Esophagus squamous epithelium (tissue), 5 donors: ENCODE measurements at places on chromosomes 11 and 22.

DNA sequence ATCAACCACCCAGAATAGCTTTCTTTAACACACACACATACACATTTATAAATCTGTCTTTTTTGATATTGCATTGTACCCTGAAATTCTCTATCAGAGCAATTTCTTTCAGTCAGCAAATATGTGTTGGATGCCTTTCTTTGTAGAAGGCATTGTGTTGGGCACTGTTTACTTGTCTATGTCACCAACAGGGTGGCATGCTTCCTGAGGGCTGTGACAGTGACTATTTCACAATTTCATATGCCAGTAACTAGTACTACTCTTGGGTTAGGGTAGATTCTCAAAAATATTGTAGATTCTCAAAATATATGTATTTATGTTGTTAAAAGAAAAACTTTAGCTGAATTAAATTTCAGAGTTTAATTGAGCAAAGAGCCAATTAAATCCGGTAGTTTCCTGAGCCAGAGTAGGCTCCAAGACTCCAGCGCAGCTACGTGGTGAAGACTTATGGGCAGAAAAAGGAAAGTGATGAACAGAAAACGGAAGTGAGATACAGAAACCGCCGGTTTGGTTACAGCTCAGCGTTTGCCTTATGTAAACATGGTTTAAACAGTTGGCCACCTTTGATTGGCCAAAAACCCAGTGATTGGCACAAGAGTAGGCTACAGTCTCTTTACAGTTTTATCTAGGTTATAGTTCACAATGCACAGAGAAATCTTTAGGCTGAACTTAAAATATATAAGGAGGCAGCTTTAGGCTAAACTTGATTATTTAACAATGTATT lies 723.3 kb downstream of the NTM start:
- DNase-seq, result no peak

DNA sequence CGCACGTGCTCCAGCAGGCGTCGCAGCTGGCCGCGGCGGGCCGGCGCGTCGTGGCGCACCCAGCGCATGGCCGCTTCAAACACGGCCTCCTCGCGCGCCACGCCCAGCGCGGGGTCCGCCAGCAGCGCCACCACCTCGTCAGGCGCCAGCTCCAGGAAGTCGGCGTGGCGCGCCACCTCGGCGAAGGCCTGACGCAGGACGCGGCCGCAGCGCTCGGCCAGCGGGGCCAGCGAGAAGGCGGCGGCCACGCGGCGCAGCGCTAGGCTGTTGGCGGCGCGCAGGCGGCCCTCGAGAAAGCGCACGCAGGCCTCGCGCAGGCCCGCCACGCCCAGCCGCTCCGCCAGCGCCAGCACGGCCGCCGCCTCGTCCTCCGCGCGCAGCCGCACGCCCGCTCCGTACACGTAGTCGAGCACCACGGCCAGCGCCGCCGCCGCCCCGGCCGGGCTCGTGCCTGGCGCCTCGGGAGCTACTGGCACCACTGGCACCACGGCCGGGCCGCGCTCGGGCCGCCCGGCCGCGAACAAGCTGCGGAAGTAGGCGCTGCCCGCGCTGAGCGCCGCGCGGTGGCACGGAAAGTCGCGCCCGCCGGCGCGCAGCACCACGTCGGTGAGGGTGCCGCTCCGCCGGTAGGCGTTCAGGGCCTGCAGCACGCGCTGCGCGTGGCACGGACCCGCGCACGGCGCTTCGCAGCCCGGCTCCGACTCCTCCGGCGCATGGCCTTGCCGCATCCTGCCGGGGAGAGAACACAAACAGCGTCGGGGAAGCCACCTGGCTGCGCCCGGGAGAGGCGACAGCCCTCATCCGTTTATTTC lies 2.9 kb downstream of the KLHL35 start:
- no peak for DNase-seq

DNA sequence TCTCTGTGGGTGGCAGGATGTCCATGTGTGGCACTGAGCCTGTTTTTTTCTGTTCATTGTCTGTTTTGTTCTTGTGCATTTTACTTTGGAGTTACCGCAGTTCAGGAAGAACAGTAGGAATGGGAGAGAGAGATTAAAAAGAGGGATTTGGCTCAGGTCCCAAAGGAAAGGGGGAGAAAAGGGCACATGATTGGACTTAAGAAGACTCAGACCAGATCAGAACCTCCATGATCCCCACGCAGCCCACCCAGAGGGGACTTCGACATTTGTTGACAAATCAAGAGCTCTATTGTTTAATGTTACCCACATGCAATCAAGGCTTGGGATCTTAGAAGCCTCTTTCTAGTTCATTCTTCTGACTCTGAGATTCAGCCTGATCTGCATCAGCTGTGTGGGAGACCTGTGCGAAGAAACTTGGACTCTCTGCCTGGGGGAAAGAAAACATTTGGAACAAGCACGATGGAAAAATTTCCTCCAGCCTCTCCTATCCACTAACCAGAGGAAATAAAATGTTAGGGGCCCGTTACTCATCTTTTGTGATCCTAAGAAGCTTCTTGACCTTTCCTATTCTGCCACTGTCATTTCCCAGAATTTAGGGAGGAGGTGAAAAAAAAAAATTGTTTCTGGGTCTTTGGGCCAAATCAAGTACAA lies 119.2 kb downstream of the SPON1 start:
- DNase-seq, result no peak

- no peak for DNase-seq
These were observed 247.7 kb downstream of the GUCY1A2 start for GRCh38 chr11:106770489-106771085.

DNA sequence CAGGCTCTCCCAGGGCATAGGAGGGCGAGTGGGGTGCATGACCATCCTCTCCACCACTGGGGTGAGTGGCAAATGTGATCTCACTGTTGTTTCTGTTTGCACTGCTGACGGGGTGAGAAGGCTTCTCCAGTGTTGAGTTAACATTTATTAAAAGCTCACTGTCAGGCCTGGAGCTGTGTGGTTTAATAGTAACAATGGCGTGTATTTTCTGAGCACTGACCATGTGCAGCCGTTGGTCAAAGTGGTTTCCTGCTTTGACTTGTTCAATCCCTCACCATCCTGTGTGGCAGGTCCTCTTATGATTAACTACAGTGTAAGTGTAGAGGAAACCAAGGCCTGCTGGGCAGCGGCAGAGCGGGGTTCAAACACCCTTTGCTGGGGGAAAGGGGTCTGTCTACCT lies 4.4 kb downstream of the A4GALT start:
- DNase-seq, result no peak
